Dorsolateral prefrontal cortex (tissue), 122 donors: ENCODE measurements at places on chromosomes 7 and 10. TPM values are rescaled to one million over a fixed set of nuclear protein-coding genes. Genes with fewer than 3 reads are reported as not detected.

The ZNF488 gene
- 11.6 TPM for total RNA-seq

The TUBAL3 gene
- not detected for total RNA-seq

The ADRA2A gene
- 10.3 TPM for total RNA-seq

The NEBL gene
- 149 TPM for total RNA-seq

The CRHR2 gene
- total RNA-seq, result 3.1 TPM

The EIF5AL1 gene
- total RNA-seq, result 0.63 TPM

The GPR15LG gene
- not detected for total RNA-seq

The MPP7 gene
- total RNA-seq, result 16.0 TPM
